ENCODE measurements at places on chromosomes 16 and 17.

DNA sequence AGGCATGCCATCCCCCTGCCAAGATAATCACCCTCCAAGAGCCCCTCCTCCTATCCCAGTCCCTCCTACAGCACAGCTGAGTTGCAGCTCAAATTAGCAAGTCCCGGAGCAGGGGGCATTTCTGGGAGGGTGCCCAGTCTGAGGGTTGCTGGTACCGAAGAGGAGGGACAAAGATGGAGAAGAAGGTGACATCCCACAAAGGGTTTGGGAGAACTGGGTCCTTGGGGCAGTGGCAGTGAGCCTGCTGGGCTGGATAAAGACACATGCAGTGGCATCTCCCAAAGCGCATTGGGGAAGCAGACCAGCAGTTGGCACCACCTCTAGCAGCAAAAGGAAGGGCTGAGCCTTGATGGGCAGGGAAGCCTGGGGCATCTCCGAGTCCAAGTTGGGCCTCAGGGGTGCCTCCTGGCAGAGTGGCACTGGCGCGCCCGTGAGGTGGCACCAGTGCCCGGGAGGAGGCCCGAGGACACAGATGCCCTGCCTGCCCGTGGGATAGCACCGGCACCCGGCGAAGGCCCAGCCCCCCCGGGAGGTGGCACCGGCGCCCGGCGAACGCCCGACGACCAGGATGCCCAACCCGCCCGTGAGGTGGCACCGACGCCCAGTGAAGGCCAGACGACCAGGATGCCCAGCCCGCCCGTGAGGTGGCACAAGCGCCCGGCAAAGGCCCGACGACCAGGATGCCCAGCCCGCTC is 622 bp downstream of the TOM1L2 start:
- DNase-seq: no peak

DNA sequence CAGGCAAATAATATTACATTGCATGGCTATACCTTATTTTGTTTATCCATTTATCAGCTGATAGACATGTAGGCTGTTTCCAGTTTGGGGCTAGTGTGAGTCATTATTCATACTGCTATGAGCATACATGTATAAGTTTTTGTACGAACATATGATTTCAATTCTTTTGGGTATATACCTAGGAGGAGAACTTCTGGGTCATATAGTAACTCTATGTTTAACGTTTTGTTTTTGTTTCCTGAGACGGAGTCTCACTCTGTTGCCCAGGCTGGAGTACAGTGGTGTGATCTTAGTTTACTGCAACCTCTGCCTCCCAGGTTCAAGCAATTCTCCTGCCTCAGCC is 2.4 kb upstream of the ITGAL start:
- DNase-seq: no peak

GRCh38 chr17:50354198-50354597 is 8.3 kb downstream of the XYLT2 start:
- no peak for DNase-seq

GRCh38 chr17:18043491-18043890 is 4.3 kb downstream of the GID4 start:
- DNase-seq: no peak

DNA sequence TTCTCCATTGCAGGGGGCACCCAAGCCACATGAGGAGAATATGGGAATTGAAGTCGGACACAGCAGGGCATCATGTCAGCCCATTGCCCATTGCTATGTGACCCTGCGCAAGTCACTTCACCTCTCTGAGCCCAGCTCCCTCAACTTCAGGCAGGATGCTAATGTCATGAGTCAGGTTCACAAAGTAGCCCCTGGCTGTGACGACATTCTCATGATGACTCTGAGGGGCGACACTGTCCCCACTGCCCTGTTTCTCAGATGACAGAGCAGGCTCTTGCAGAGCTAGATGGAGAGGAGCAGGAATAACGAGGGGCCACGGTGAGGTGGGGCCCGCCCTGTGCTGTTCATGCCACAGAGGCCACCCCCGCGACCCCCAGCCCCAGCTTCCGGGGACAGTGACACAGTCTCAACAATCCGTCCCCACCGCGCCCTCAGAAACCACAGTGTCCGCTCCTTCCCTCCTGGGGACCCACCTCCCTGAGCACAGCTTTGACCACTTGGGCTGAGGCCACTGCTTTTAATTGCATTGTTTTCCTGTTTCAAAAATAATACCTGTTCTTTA is 13.2 kb upstream of the ZNF469 start:
- DNase-seq: no peak

Data from omental fat pad (tissue), 4 donors.